ENCODE measurements at places on chromosomes 6 and 20. TPM values are rescaled to one million over a fixed set of nuclear protein-coding genes. Genes with fewer than 3 reads are reported as not detected.

DNA sequence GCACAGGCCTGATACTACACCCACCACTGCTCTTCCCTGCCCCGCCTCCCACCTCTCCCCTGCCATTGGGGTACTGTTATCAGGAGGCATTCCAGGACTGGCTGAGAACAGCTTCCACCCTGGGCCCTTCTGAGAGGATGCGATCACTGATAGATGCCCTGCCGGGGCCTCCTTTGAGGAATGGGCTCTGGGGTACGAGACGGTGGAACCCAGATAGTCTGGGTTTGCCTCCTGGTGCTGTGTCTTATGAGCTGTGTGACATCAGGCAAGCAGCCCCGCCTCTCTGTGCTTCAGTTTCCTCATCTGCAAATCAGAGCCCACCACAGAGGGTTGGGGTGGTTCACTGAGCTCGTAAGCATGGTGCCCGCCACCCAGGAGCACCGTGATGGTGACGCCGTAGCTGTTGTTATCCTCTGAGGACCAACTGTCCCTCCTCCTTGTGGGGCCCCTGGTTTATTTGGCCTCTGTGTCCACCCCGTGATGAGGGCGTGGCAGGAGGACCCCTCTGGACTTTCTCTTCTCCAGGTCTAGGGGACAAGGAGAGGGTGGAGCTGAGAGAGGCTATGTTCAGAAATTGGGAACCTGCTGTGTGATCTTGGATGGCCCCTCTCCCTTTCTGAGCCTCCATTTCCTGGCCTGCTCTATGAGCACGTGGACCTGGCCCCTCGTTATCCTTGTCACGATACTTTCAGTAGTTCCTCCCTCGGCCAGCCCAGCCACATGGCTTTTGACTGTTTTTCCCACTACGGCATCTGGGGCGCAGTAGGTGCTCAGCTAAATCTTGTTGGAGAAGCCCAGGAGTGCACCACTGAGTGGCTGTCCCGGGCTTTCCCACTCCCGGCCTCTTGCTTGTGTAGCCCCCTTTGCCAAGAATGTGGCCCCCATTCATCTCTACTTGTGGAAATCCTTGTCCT is 18.3 kb downstream of the SRC start:
- DNase-seq, result no peak

DNA sequence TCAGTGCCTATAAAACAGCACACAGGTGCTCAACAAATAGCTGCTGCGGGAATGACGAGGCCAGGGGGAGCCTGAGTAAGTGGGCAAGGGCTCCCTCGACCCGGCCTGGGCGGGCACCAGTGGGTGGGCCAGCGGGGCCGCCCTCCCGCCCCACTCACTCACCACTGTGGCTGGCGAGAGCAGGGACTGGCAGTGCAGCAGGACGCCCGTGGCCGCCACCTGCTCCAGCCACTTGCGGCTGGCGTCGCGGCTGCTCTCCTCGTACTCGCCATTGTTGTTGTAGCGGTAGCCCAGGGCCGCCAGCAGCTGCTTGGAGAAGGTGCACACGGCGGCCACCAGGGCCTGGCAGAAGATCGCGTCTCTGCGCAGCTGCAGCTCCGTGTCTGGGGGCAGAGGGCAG is 191.5 kb downstream of the PREX1 start:
- no peak for DNase-seq

DNA sequence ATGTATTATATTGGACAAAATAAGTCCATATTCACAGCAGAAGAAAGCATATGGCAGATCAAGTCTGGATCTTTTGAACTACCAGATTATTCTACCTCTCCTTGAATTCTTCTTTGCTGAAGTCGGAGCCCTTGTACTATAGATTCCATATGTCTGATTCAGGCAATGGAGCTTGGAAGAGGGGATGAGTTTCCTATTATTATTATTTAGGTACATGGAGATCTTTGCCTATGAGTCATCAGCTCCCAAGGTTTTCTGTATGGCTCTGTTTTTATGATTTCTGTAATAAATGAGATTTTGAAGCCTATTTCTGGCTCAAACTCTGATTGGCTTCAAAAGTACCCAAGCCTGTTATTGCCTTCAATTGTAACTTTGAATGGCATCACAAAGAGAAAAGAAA is 72.0 kb downstream of the OPRM1 start:
- DNase-seq, result no peak

The WFDC5 gene
- 1.0 TPM for total RNA-seq

The SOBP gene
- 9.5 TPM for total RNA-seq

The KIF3B gene
- total RNA-seq, result 62.2 TPM

GRCh38 chr20:49540687-49541435 is 27.1 kb downstream of the PTGIS start:
- DNase-seq, result no peak

- no peak for DNase-seq
These were observed 21.1 kb downstream of the AHCY start for GRCh38 chr20:34282041-34282440.

DNA sequence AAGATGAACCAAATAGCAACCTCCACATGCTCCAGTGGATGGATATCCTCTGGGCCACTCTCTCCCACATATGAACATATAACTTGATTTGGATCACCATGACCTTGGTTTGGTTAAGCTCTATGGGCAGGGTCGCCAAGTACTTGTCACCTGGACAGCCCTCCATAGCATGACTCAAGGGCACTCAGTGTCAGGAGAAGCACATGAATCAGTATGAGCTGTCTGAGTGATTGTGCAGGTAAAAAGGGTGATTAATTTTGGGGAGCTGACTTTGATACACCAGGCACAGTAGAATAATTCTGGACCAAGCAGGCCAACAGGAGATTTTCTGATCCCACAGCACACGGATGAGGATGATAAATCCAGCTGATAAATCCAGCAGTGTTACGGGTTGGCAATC is 74.4 kb downstream of the OPRM1 start:
- no peak for DNase-seq

The SLC22A1 gene
- 2.3 TPM for total RNA-seq

The DOK5 gene
- total RNA-seq, result 5.4 TPM

DNA sequence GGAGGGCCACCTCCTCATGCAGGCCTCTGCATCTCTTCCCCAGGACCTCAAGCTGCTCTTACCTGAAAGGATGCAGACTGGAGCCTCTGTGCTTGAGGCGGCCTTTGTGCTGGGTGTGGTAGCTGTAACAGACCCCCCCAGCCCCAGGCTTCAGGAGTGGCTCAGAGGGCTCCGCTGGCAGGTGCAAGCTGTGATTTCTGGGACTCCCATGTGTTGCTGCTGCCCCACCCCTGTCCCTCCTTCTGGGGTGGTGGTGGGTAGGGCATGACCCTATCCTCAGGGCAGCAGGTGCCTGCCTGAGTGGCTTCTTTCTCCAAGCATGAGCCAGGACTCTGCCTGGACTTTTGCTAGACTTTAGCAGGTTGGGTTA is 121.2 kb downstream of the SULF2 start:
- no peak for DNase-seq

The RHAG gene
- total RNA-seq, result not detected

GRCh38 chr6:80196906-80197305 is 90.4 kb downstream of the BCKDHB start:
- DNase-seq, result no peak

- no peak for DNase-seq
These were observed 774 bp upstream of the SFT2D1 start for GRCh38 chr6:166343150-166343487.

The MC3R gene
- total RNA-seq, result not detected

DNA sequence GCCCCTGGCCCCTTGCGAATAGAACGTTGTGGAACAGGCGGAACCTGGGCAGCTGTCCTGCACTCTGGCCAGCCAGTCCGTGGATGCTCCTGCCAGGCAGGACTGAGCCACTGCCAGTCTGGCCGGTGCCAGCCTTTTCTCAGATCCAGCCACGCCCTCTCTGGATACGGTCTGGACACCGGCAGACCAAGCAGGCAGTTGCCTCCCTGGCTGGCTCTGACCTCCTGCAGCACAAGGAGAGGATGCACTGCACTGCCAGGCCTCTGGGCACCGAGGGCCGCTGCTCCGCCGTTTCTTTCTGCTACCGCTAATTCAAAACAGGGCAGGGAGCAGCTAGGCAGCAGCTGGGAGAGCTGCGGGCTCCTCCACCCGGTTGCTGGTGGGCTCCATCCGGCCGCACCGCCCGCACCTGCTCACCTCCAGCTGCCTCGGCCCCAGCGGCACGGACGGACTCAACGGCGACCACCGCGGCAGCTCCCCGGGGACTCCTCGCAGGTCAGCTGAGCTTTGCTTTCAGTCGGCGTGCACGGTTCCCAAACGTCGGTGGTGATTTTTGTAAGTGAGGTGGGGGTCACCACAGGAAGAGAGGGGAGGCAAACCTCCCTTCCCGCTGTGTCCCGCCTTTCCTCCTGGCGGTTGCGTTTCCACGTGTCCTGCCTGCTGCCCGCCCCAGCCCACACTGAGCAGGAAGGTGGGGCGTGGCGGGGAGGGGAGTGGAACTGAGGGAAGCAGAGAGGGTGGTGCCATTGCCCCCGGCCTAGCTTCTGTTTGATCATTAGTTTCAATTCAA is 30.3 kb upstream of the AFDN start:
- peak; percentile 89 for DNase-seq

GRCh38 chr6:16907991-16908390 is 146.7 kb upstream of the ATXN1 start:
- no peak for DNase-seq

The ROS1 gene
- total RNA-seq, result 0.19 TPM

DNA sequence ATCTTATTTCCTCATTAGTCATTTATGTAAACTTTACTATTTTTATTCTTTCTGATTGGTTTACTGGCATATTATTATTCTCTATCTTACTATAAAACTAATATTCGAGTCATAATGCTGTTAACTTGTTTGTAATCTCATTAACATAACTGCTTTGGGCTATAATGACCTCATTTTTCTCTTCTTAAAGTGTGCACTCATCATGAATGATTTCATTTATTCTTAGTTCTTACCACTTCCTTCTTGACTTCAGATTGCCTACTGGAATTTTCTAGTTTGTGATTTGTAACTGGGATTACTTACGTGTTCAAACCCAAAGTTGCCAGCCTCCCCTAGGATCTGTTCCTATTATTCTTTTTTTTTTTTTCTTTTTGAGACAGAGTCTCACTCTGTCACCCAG is 91.8 kb upstream of the TNFAIP3 start:
- no peak for DNase-seq

- DNase-seq, result no peak
These were observed 159.2 kb downstream of the ANKRD60 start for GRCh38 chr20:58069207-58069606.

The ANKRD66 gene
- total RNA-seq, result not detected

GRCh38 chr20:9912858-9913434 is 74.1 kb upstream of the PAK5 start:
- peak; percentile 38 for DNase-seq

- DNase-seq, result no peak
These were observed 4.1 kb upstream of the SRSF12 start for GRCh38 chr6:89121934-89122333.

The STX11 gene
- total RNA-seq, result 6.7 TPM

GRCh38 chr6:23077772-23078171 is 508.4 kb downstream of the HDGFL1 start:
- no peak for DNase-seq

The HTR1E gene
- not detected for total RNA-seq

The MUC22 gene
- total RNA-seq, result not detected

The MOG gene
- not detected for total RNA-seq

GRCh38 chr20:24118441-24119175 is 130.0 kb upstream of the GGTLC1 start:
- DNase-seq, result peak; percentile 24

GRCh38 chr20:45378191-45378590 is at the start of gene TP53TG5:
Gene TP53TG5 (minus strand): TSS chr20:45378325. CDS start chr20:45378236, 89 bp downstream.
- no peak for DNase-seq

GRCh38 chr6:169714178-169714577 is 10.1 kb downstream of the PHF10 start:
- no peak for DNase-seq

The SMAP1 gene
- total RNA-seq, result 19.4 TPM

GRCh38 chr6:134358320-134358719 is 40.4 kb upstream of the SGK1 start:
- DNase-seq, result no peak

The BRD2 gene
- 184 TPM for total RNA-seq

The GSTA4 gene
- 17.4 TPM for total RNA-seq

GRCh38 chr6:134117409-134117808 is 65.0 kb upstream of the SLC2A12 start:
- DNase-seq, result no peak

The SLC17A2 gene
- total RNA-seq, result 0.76 TPM

The HLA-DRB5 gene
- total RNA-seq, result 2.8 TPM

- DNase-seq, result no peak
These were observed 29.5 kb upstream of the SHLD1 start for GRCh38 chr20:5720696-5721095.

DNA sequence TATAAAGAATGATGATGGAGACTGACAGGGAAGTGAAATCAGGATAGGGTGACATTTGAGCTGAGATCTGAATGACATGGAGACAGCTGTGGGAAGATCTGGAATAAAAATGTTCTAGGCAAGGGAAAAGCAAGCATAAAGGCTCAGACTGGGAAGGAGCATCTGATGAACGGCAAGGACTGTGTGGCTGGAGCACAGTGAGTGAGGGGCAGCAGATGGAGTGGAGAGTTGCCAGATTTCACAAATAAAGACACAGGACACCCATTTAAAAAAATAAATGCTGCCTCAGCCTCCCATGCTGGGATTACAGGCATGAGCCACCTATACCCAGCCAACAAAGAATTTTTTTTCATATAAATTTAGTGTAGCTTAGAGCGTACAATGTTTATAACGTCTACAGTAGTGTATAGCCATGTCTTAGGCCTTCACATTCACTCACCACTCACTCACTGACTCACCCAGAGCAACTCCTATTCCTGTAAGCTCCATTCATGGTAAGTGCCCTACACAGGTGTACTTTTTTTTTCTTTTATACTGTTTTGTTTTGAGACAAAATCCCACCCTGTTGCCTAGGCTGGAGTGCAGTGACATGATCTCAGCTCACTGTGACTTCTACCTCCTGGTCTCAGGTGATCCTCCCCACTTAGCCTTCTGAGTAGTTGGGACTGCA is 2.4 kb upstream of the ZBTB24 start:
- no peak for DNase-seq

The PRDM1 gene
- 23.0 TPM for total RNA-seq

GRCh38 chr6:40877362-40877761 is 161.7 kb downstream of the UNC5CL start:
- no peak for DNase-seq

DNA sequence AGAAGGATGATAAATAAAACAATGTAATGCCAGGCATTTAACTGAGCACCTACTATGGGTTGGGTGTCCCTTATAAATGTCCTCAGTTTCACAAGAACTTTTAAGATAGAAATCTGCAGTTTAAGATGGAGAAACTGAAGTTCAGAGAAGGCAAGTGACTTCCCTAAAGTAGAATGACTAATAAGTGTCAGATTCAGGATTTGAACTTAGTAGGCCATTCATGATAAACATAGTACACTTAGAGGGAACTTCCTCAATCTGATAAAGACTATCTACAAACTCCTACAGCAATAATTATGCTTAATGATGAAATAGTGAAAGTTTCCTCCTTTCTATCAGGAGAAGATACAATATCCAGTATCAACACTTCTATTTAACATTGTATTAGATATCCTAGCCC is 43.9 kb downstream of the NCR2 start:
- DNase-seq, result no peak

GRCh38 chr6:169851641-169852503 is 100.5 kb downstream of the ERMARD start:
- DNase-seq, result no peak

Data from kidney (tissue), 22 donors.